AG10803 (cell line): ENCODE measurements at places on chromosomes 1 and 21.

- no peak for DNase-seq
Measured at GRCh38 chr1:183323849-183324683, 94.1 kb downstream of the NMNAT2 start.

GRCh38 chr1:6460301-6461050 lies 5.5 kb downstream of the TNFRSF25 start:
- DNase-seq: no peak

DNA sequence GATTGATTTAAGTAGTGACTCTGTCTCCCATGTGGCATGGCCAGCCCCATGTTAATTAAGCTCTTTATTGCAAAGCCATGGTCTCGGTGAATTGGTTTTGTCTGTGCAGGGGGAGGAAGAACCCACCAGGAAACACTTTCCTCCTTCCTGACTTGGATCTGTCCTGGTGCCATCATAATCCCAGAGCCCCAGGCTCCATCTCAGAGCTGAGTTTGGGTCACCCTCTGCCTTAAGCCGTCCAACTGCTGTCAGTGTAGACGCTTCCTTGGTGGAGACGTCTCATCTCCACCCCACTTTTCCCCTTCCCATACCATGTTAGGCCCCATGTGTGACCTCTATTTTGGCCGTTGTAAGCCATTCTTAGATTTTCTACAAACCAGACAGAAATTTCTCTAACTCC lies 36.0 kb upstream of the COL6A2 start:
- DNase-seq: no peak

DNA sequence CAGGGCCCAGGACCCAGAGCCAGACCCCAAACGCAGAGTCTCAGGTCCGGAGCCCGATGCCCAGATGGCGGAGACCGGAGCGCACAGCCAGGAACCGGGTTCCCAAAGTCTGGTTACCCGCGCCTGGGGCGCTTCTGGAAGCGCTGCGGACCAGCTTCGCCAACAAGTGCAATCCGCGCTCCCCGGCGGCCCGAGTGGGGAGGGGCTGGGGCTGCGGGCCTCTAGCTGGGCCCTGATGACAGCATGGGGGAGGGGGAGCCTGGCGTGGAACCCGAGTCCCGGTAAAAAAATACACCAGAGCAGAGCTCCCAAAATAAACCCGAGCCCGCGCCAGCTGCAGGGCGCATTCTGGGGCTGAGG lies 494 bp downstream of the NT5C1A start:
- DNase-seq: no peak

- no peak for DNase-seq
Measured at GRCh38 chr1:93612510-93612909, 69.1 kb downstream of the BCAR3 start.

GRCh38 chr1:52520148-52520547 lies 32.7 kb downstream of the TUT4 start:
- peak; percentile 62 for DNase-seq

DNA sequence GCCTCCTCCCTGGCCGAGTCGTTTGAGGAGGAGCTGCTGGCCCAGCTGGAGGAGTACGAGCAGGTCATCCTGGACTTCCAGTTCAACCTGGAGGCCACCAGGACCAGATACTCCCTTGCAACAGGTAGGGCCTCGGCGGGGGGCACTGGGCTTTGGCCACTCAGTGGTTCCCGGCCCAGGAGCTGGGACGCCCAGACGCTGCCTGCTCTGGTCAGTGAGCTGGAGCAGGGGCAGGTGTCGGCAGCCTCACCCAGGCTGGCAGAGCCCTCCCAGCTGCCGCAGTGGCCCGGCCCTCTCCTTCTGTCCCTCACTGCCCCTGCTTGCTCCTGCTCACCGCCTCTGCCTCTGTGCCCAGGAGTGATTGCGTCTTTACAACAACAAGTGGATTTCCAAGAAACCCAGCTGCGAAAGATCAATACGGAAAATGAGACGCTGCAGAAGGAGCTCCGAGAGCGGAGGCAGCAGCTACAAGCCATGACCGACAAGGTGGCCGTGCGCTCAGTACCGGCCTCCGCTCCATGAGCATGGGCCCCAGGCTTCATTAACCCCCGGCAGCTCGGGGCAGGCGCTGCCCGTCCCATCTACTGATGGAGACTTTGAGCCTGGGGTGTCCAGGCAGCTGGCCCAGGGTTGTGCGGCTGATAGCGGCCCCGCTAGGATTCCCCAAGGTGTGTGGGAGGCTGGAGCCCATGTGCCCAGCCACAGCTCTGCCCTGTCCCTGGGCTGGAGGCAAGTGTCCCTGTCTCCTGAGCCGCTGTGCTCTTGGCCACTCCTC lies 9.0 kb upstream of the SMIM1 start:
- no peak for DNase-seq

- no peak for DNase-seq
Measured at GRCh38 chr1:226804907-226805759, 65.3 kb upstream of the PSEN2 start.

DNA sequence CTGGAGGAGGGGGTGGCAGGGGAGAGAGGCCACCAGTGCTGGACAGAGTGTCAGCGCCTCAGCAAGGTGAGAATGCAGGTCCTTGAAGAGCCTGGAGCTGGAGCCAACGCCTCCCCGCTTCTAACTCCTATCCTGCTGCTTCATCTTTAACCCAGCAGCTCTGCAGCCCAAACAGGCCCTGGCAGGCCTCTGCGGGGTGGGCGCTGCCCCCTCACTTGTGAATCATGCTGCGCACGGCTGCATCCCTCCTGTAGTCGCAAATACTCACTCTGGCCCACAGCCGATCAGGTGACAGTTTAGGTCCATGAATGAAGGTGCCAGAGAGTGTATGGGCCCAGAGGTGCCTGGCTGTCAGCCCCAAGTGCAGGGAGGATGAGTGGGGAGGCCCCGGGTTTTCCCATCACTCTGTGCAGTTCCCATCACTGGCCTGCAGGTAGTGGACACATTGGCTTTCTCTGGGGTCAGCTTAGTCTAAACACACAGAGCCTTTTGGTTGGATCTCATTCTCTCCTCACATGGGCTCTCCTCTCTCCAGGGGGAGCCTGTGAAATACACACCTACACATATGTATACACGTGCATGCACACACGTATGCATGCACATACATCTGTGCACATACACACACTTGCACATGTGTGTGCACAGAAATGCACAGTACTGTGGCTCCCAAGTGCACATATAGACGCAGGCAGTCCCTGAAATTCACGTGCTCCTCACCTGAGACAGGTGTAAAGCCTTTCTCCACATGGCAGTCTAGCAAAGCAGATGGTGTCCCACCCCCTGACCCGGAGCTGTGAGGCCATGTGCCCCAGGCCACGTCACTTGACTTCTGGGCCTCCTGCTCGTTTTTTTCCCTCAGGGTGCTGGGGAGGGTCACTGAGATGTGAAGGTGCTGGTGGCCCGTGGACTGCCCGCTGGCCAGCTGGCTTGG lies 52.0 kb downstream of the TRIM11 start:
- DNase-seq: no peak

GRCh38 chr1:117613249-117613968 lies 7.6 kb downstream of the TENT5C start:
- DNase-seq: no peak

DNA sequence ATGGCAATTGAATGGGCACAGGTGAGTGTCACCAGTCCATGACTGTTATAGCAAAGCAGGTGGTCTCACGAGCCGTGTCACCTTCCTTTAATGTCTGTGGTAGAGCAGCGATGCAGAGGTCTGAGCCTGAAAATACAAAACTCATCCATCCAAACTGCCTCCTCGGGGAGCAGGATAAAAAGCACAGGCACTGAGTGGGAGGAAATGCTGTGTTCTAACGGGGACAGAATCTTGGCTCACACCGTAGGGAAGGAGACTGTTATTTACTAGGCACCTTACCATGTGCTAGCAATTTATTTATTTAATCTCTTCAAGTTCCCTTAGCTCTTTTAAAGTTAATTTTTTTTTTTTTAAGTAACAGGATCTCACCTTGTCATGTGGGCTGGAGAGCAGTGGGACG lies 1.2 kb downstream of the ASCL5 start:
- DNase-seq: no peak
